ENCODE measurements at places on chromosomes 3 and 15. TPM values are rescaled to one million over a fixed set of nuclear protein-coding genes. Genes with fewer than 3 reads are reported as not detected.

DNA sequence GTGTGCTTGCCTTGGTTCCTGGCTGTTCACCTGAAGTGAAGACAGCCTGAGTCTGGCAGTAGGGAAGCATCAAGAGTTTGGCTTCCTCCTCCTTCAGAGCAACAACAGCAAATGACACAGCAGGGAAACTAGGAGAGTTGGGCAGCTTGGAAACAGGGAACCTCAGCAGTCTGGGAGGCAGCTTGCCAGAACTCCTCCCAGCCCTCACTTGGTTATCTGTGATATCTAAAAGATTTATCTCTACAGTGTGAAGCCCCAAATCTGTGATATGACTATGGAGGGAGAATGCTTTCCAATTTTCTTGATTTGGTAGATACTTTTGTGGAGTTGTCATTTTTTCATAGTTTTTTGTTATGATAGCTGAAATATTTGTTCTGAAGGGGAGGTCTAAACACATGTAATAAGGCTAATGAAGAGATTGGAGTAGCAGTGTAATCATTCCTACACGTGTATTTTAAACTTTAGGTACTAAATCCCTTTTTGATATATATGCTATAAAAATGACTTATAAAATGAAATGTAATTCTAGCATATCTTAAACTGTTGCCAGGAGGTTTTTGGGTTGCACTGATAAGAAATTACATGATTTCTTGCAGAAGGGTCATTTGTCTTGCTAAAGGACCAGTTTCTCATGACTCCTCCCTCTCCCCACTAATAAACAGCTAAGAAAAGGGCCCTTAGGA, 20.8 kb downstream of the UBE2E1 start:
- H3K4me3 ChIP-seq = no peak overlapping the region
- H3K27me3 ChIP-seq = no peaks in the 10 kb centered on the region
- peaks cover 8% of the 10 kb centered on the region for H3K36me3 ChIP-seq
- H3K4me1 ChIP-seq = peaks cover 39% of the 10 kb centered on the region

- no peak overlapping the region for H3K4me3 ChIP-seq
- no peaks in the 10 kb centered on the region for H3K27me3 ChIP-seq
- H3K36me3 ChIP-seq = peaks cover 26% of the 10 kb centered on the region
- DNase-seq = no peak
- no peaks in the 10 kb centered on the region for H3K4me1 ChIP-seq
- no peak overlapping the region for H3K27ac ChIP-seq
These were observed 91.3 kb downstream of the LARS2 start for GRCh38 chr3:45479621-45480035.

DNA sequence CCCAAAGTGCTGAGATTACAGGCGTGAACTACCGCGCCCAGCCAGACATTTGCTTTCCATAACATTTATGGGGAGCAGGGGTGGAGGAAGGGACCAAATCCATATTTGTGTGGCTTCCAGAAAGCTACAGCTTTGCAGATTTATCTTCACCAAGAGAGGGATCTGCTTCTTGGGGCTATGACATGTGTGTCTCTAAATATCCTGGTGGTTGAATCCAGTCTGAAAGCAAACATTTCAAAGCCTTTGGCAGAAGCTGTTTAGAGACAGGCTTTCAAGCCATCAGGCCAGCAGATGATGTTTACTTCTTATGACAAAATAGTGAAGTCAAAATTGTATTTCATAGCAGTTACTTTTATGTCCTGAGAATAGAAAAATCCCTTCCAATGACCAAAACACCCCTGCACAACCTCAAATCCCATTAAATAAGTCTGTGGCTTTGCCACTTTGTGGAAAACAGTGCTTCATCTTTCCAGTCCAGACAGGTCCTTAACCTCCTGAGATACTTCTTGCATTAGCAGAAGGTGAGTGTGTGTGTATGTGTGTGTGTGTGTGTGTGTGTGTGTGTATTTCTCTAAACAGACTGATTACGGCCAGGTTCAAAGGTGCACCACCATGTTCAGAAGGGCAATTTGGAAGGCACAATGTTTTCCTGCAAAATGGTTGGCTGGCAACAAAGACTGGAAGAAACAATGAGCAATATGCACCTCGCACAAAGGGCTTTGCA, 191.4 kb upstream of the LRIG1 start:
- no peaks in the 10 kb centered on the region for H3K27me3 ChIP-seq
- H3K4me1 ChIP-seq = no peaks in the 10 kb centered on the region
- H3K36me3 ChIP-seq = no peaks in the 10 kb centered on the region
- no peak overlapping the region for H3K4me3 ChIP-seq
- no peak overlapping the region for H3K27ac ChIP-seq
- DNase-seq = no peak

DNA sequence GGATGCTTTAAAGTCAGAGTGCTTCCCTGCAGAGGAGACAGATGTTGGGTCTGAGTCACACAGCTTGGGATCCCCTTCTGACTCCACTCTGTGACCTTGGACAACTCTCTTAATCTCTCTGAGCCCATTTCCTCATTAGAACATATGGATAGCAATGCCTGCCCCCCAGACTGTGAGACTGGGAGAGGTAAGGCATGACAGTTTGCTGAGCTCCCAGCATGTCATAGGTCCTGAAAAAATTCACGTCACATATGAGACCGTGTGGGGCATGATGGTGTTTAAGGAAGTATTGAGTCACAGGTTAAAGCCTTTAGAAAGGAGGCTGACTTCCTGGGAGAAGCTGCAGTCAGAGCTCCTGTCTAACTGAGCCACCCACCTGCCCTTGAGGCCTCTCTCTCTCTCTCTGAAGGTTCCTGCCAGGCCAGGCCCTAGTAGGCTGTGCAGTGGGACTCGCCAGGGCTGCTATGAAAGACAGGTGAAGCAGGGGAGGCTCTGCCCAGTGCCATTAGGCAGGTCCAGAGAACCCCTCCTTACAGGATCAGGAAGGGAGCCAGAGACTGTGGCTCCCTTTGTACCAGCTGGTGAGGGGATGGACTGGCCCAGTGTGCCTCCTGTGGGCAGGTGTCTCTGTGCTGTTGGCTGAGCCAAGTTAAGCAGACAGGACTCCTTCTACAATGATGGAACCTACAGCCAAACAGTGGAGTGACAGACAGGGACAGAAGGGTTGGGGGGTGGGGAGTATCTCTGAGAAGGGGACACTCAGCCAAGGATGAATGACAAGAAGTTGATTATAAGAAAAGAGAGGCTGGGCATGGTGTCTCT, 19.5 kb upstream of the DOCK3 start:
- H3K4me3 ChIP-seq = no peak overlapping the region
- DNase-seq = peak; percentile 31
- peaks cover 22% of the 10 kb centered on the region for H3K4me1 ChIP-seq
- peak overlapping the region; percentile 39 for H3K27ac ChIP-seq
- no peaks in the 10 kb centered on the region for H3K36me3 ChIP-seq
- H3K27me3 ChIP-seq = no peaks in the 10 kb centered on the region

- H3K27ac ChIP-seq = peak overlapping the region; percentile 63
- peaks cover 33% of the 10 kb centered on the region for H3K4me1 ChIP-seq
- H3K4me3 ChIP-seq = peak overlapping the region; percentile 45
- no peaks in the 10 kb centered on the region for H3K27me3 ChIP-seq
- peaks cover 11% of the 10 kb centered on the region for H3K36me3 ChIP-seq
These were observed 1.7 kb downstream of the SLC25A20 start for GRCh38 chr3:48896936-48897335.

GRCh38 chr3:181793006-181793405, 81.3 kb downstream of the SOX2 start:
- no peak overlapping the region for H3K4me3 ChIP-seq
- H3K4me1 ChIP-seq = no peaks in the 10 kb centered on the region
- H3K36me3 ChIP-seq = no peaks in the 10 kb centered on the region
- DNase-seq = no peak

DNA sequence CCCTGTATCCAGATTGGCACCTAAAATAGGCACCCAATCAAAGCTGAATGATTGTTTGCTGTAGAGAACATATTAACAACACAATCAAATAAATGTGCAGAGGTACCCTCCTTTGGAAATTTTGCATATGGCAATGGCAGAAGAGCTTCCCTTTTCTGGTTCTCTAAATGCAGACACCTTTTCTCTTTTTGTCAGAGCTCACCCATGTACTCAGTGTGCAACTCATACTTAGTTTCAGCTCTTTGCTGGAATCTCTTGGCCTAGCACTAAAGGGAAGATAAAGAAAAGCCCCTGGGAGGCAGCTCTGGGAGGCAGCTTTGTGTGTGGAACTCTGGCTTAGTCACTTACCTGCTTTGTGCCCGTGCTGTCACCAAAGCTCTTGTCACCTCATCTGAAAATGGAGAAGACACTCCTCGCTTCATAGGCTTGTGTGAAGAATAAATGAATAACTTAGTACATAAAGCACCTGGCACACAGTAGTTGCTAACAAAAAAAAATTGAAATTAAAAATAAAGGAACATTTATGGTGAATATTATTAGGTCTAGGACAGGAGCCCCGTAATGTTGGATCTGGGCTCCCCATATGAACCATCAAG, 28.8 kb downstream of the ST6GAL1 start:
- no peak overlapping the region for H3K4me3 ChIP-seq
- H3K36me3 ChIP-seq = peaks cover 38% of the 10 kb centered on the region
- DNase-seq = no peak
- peaks cover 20% of the 10 kb centered on the region for H3K4me1 ChIP-seq
- H3K27ac ChIP-seq = no peak overlapping the region

DNA sequence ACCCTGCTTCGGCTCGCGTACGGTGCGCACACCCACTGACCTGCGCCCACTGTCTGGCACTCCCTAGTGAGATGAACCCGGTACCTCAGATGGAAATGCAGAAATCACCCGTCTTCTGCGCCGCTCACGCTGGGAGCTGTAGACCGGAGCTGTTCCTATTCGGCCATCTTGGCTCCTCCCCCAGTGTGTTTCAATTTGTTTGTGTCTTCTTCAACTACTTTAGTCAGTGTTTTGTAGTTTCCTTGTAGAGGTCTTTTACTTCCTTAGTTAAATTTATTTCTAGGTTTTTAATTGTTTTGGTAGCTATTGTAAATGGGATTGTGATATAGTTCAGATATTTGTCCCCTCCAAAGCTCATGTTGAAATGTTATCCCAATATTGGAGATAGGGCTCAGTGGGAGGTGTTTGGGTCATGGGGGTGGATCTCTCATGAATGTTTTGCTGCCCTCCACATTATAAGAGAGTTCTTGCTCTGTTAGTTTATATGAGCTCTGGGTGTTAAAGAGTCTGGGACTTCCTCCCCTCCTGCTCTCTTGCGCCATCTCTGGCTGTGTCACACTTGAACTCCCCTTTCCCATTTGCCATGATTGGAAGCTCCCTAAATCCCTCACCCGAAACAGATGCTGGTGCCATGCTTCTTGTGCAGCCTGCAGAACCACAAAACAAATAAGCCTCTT, 304.4 kb downstream of the DOCK3 start:
- peaks cover 4% of the 10 kb centered on the region for H3K27me3 ChIP-seq
- no peak overlapping the region for H3K4me3 ChIP-seq
- no peak overlapping the region for H3K27ac ChIP-seq
- no peaks in the 10 kb centered on the region for H3K4me1 ChIP-seq

DNA sequence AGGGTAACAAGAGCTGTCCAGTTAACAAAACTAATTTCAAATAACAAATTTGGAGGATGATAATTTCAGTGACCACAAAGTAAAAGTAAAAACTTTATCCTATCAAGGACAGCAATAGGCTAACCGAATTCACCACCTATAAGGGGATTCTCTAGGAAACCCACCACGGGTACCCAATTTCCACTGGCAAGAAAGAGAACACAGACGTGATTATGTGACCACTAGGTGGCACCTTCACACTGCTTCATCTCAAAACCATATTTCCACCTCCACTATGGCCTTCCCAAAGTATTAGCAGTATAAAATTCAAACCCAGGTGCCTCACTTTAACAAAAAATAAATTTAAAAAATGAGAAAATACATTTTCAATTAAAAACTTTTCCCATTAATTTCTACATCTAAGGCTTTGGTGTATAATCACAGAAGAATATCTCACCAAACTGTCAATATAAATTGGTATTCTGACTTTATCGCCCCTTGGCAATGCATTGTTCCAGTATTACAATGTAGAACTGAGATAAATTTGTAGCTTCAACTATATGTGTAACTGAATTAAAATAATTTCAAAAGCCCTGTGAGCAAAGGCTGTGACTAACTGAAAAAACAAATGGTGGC, 96.5 kb downstream of the FSIP1 start:
- no peak overlapping the region for H3K27ac ChIP-seq
- DNase-seq = no peak
- H3K4me3 ChIP-seq = no peak overlapping the region
- H3K4me1 ChIP-seq = peaks cover 3% of the 10 kb centered on the region
- peaks cover 10% of the 10 kb centered on the region for H3K27me3 ChIP-seq
- H3K36me3 ChIP-seq = no peaks in the 10 kb centered on the region

- DNase-seq = no peak
- no peaks in the 10 kb centered on the region for H3K36me3 ChIP-seq
- peaks cover 2% of the 10 kb centered on the region for H3K27me3 ChIP-seq
- peaks cover 8% of the 10 kb centered on the region for H3K4me1 ChIP-seq
- no peak overlapping the region for H3K27ac ChIP-seq
These were observed 340.9 kb upstream of the TPRG1 start for GRCh38 chr3:188830893-188831292.

MB21D2 gene
- total RNA-seq = 4.3 TPM

ATP2B2 gene
- not detected for total RNA-seq

CHCHD6 gene
- 5.6 TPM for total RNA-seq

GRIP2 gene
- total RNA-seq = not detected

Measured in activated naive CD8-positive, alpha-beta T cell treated with anti-CD3 and anti-CD28 coated beads, Interleukin-2, amount 10 ng/mL, durations not matched to agents 7 days and 5 days (primary cell).